NCI-H446 treated with DMSO at 0.1 percent for 48 hours (cell line): ENCODE measurements at places on chromosomes 2 and 18.

DNA sequence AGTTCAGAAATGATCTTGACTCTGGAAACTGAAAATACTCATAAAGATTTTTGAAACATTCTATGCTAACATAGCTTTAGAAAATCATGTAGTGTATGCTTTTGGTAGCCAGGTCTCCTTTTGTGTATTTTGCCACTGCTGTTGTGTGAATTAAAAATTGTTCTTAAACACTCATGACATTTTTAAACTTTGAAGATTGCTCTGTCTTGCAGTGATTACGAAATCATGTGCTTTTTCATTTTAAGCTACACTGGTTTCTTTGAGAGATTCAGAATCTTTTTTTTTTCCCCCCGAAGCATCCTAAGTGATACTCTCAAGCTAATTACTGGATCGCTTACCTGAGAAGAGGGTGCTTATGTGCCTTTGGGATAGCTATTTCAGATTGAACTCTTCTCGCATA, 60.0 kb downstream of the ANKRD12 start:
- no peak for DNase-seq

DNA sequence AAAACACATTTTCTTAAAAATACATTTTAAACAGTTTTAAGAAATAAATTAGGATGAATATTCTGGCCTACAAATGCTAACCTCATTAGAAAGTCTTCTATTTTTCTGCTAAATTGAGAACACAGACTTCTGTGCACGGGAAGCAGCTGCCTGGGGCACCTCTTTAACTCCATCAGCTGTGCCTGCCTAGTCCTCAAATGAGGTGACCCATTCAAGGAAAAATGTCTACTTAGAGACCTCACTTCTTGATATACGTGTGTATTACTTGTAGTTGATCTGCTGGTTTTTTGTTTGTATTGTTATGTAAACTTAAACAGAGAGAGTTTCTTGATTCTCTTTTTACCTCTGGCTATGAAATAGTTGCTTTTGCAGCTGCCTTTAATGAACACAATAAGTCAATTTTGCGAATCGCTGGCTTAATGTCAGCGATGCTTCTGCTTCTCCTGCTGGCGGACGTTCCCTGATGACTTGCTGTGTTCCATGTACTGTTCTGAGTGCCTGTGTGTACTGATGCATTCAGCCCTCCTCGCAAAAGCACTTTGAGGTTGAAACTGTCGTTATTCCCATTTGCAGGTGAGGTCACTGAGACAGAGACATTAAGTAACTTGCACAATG, 88.7 kb upstream of the TXNDC2 start:
- no peak for DNase-seq

DNA sequence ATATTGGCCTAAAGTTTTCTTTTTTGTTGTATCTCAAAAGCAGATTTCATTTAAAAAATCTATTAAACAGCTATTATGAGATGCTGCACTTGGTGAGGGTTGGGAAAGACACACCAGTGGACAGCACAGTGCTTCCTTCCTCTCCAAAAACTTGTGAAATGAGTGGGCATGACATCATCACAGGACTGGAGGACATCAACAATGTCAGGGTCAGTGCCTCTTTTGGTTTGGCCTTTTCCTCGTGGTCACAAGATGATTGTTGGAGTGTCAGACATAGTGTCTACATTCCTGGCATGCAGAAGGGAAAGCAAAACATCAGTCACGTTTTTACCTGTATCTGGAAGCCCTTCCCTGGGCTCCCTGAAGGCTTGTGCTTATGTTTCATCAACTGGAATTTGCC, 49.6 kb downstream of the IL1R2 start:
- no peak for DNase-seq

DNA sequence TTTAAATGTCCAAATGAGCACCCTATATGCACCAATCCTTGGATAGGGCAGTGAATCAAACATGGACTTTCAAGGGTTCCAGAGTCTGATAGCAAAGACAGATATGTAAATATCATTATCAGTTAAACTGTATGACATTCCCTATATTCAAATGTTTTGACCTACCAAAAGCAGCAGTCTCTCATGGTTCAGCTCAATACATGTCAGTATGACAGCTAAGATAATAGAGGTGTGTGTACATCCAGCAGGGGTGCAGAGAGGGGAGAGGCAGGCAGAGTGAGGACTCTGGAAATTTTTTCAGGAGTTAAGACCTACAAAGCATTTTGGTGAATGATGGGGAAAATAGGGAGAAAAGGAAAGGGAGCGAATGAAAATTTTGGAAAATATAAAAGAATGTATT, 106.3 kb downstream of the MYO3B start:
- DNase-seq: no peak
